ENCODE measurements at places on chromosomes 5 and 9.
A peak's percentile ranks its signal among the peaks of the same experiment; 100 is the strongest.

DNA sequence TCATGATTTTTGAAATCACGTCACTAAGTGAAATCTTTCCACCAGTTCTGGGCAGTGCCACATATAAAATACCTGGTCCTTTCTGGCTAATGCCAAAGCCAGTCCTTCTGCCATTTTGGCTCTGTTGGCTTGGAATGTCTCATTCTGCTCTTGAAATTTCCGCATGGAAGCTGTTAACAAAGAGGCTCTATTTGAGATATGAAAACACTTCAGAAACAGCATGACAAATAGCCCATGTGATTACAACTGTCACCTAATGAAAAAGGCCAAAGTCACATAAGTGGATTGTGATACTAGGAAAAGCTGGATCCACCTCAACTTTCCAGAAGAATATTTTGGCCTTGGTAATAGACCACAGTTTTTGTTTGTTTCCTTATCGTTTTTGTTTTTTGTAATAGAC, 12.8 kb downstream of the GOLGA1 start:
- DNase-seq, result no peak

DNA sequence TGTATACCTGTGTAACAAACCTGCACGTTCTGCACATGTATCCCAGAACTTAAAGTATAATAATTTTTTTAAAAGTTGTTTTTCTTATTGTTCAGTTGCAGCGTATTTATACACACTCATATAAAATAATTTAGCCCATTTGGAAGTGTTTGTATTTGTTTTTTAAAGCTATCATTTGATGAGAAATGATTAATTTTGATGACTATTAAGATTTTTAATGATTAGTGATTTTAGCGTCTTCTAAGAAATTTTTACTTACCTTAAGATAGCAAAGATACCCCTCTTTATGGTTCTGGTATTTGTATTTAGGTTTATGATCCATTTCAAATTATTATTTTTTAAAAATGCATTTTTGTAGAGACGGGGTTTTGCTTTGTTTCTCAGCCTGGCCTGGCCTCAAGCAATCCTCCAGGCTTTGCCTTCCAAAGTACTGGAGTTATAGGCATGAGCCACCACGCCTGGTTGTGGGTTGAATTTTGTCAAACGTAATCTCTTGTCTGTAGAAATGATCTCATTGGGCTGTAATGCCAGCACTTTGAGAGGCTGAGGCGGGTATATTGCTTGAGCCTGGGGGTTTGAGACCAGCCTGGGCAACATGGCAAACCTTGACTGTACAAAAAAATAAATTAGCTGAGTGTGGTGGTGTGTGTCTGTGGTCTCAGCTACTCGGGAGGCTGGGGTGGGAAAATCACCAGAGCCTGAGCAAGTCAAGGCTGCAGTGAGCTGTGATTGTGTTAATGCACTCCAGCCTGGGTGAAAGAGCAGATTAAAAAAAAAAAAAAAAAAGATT, 26.9 kb downstream of the CSNK1G3 start:
- DNase-seq, result no peak

DNA sequence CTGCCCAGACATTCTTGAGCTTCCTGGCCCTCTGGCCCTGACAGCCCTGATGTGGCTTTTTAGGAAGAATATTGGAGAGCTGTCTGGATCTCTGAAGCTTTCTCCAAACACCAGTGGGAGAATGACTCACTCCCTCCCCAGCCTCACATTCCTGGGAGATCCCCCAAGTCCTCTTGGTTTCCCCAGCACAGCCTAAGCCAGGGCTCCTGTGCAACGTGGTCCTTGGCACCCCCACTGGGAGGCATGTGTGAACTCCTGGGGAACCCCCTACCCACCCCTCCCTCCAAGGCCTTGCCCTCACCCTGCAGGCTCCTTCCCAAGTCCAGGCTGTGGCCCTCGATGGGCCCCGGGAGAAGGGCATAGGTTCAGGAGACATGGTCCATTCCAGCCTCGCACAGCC, 12.7 kb downstream of the GLIPR2 start:
- DNase-seq, result peak; percentile 80

GRCh38 chr5:103114440-103114839, 5.5 kb downstream of the GIN1 start:
- DNase-seq, result peak; percentile 16

DNA sequence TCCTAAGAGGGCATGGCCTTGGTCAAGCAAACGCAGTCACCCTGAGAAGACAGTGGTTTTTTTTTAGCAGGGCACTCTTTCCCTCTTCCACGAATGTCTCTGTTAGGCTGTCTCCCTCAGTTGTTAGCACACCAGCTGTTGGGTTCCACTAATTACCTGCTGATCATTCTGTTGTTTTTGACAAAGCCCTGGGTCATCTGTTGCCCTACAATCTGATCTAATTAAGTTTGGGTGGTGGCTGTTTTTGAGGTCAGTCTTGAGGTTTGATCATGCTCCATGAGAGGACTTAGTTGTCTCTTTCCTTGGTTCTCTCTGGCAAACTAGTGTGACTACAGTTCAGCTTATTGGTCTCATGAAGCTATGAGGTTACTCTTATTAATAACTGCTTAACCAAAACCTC, 5.0 kb upstream of the PTPDC1 start:
- DNase-seq, result no peak

DNA sequence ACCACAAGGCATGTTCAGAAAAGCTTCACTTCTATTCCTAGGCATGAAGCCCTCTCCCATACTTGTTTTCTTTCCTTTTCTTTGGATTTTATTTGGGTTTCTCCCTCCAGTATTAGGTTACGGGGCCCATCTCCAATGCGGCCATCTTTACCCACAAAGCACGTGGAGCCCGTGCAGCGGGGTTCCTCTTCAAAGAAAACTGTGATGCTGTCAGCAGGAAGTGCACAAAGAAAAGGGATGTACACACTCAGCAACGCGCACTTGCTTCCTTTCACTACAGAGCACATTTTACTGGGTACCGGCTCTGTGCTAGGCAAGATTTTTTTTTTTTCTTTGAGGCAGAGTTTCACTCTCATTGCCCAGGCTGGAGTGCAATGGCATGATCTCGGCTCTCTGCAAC, 106.6 kb downstream of the COL23A1 start:
- DNase-seq, result no peak

DNA sequence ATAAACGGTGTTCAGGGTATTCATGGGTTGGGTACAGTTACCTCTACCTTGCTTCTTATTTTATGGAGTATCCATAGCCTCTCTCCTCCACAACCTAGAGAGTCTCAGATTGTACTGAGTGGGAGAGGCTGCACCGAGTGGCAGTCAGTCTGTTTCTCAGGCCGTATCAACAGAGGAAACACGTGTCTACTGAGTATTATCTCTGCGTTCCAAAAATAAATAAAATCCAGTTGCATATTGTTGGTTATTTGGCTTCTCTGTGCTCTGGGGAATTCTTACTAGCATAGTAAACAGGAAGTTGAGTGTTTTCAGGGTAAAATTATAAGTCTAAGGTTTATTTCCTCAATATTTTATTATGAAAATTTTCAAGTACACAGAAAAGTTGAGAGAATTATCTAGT, 231.0 kb downstream of the ARHGEF28 start:
- DNase-seq, result no peak

DNA sequence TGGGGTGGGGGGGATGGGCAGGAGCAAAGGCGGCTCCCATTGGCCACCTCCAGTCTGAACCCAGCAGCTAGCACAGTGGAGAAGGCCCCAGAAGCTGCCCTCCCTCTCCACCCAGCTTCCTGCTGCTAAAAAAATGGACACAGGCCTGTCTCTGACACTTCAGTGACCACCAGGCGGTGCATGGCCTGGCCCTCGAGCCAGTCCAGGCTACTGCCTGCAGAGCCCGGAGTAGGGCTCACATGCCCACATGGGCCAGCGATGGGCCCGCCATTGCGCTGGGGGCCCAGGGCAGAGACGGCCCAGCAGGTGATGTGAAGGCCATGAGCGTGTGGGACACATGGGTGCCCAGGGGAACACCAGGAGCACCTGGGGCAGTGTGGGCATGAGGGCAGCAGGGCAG, 52.1 kb upstream of the NOTCH1 start:
- DNase-seq, result no peak

DNA sequence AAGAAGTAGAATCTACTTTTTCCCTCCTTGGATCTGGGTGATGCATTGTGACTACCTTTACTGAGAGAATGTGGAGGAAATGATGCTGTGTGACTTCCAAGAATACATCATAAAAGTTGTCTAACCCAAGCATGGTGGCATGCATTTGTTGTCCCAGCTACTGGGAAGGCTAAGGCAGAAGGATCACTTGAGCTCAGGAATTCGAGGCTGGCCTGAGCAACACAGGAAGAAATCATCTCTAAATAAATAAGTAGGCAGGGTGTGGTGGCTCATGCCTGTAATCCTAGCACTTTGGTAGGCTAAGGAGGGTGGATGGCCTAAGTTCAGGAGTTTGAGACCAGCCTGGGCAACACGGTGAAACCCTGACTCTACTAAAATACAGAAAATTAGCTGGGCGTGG, 143.2 kb upstream of the VLDLR start:
- no peak for DNase-seq

GRCh38 chr5:158635565-158635964, 464.2 kb downstream of the EBF1 start:
- DNase-seq, result no peak

GRCh38 chr5:156640691-156641241, 209.3 kb upstream of the PPP1R2B start:
- no peak for DNase-seq

GRCh38 chr9:107266624-107267368, 16.3 kb upstream of the RAD23B start:
- DNase-seq, result no peak

DNA sequence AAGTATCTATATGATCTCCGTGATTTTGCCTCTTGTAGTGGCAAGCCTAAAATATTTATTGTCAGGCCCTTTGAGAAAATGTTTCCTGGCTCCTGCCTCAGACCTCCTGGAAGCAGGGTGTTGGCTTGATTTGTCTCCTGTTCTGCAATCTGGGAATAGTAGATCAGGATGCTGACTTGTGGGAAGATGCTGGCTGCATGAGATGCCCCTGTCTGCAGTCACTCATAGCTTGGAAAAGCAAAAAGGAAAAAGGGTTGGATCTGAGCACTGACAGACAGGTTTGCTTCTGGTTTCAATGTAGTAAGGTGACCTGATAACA, 16.7 kb downstream of the TJP2 start:
- no peak for DNase-seq

- DNase-seq, result no peak
Measured at GRCh38 chr5:154110716-154111115, 71.9 kb downstream of the MFAP3 start.

DNA sequence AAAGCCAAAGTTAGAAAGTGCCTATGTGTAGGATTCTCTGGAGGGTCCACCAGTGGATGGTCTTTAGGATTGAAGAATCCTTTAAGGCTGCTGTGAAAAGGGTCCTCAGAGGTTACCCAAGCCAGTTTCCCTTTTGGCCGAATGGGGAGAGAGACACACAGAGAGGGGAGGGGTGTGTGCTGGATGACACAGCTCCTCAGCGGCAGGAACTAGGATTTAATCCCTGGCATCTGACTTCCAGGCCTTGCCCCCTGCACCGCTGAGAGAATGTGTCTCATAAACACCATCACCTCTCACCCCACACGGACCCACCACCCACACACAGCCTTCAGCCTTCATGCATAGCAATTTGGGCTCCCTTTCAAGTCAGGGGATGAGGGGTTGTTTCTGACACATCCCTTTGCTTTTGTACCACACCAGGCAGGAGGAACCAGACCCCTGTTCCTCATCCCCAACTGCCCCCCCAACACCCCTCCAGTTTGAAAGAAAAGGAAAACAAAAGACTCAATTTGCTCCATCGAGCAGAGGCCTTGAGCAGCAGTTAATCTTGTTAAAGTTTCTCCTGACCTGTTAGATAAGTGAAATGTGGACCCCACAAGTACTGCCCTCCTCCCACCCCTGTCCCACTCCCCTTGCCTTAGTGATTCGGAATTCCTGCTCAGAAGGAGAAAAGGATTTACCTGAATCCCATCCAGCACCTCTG, 4.0 kb downstream of the PAPPA start:
- DNase-seq, result peak; percentile 24

GRCh38 chr9:21465859-21466518, 16.1 kb downstream of the IFNE start:
- DNase-seq, result peak; percentile 71

DNA sequence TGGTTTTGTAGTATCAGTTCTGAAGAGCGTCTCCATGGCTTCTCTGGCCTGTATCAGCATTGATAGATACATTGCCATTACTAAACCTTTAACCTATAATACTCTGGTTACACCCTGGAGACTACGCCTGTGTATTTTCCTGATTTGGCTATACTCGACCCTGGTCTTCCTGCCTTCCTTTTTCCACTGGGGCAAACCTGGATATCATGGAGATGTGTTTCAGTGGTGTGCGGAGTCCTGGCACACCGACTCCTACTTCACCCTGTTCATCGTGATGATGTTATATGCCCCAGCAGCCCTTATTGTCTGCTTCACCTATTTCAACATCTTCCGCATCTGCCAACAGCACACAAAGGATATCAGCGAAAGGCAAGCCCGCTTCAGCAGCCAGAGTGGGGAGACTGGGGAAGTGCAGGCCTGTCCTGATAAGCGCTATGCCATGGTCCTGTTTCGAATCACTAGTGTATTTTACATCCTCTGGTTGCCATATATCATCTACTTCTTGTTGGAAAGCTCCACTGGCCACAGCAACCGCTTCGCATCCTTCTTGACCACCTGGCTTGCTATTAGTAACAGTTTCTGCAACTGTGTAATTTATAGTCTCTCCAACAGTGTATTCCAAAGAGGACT, 1.5 kb downstream of the GPR21 start:
- DNase-seq, result no peak

DNA sequence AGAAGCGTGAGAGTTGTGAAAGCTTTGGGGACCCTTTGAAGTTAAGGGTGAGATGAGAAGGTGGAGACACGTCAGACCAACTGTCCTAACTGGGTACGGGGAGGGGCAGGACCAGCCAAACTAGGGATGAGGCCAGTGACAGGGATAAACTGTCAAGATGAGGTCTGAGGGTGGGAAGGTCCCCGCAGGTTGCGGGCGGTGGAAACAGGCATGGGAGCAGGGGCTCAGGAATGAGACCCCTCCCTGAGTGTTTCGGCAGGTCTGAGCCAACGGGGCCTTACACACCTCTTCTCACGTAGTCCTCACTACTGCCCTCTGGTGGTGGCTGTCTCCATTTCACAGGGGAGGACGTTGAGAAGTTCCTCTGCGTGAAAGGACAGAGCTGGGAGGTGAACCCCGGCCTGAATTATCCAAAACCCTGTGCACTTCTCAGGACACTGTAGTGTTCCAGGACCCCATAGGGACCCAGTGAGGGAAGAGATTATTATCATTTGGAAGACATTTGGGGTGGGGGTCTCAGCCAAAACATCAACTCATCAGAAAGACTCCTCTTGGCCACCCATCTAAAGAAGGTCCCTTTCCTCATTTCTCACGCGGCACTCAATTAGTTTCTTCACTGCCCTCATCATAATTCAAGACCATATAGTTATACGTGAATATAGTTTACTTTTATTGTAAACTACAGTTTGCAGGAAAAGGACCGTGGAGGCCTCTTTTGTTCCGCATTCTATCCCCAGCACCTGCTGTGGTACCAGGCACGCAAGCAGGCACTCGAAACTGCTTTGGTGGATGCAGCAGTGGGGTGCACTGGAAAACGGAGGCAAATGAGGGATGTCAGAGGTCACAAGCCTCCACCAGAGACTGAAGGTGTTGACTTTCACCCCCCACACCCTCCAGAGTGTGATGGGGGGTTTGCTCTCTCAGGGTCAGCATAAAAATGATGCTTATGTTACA, 21.7 kb upstream of the NANS start:
- DNase-seq, result peak; percentile 67

All from astrocyte of the spinal cord (primary cell).